ENCODE measurements at places on chromosomes 7 and 10.
A peak's percentile ranks its signal among the peaks of the same experiment; 100 is the strongest.

- no peak for DNase-seq
These were observed 83.2 kb upstream of the BAIAP2L1 start for GRCh38 chr7:98483964-98484545.

- DNase-seq = no peak
These were observed 765.0 kb downstream of the INHBA start for GRCh38 chr7:40937879-40938278.

DNA sequence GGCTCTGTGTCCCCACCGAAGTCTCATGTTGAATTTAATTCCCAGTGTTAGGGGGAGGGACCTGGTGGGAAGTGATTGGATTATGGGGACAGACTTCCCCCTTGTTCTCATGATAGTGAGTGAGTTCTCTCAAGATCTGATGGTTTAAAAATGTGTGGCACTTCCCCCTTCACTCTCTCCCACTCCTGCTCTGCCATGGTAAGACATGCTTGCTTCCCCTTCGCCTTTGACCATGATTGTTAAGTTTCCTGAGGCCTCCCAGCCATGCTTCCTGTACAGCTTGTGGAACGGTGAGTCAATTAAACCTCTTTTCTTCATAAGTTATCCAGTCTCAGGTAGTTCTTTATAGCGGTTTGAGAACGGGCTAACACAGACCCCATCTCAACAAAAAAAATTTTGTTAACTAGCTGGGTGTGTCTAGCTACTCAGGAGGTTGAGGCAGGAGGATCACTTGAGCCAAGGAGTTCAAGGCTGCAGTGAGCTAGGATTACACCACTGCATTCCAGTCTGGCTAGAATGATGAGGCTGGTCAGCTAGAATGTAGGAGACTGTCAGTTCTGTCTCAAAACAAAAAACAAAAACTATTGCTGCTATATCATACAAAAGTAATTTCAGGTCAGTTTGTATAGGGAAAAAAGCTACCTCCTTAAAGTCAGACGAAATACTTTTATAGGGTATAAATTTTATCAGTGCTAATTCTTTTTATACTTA lies 57.7 kb downstream of the ATAD1 start:
- no peak for DNase-seq

DNA sequence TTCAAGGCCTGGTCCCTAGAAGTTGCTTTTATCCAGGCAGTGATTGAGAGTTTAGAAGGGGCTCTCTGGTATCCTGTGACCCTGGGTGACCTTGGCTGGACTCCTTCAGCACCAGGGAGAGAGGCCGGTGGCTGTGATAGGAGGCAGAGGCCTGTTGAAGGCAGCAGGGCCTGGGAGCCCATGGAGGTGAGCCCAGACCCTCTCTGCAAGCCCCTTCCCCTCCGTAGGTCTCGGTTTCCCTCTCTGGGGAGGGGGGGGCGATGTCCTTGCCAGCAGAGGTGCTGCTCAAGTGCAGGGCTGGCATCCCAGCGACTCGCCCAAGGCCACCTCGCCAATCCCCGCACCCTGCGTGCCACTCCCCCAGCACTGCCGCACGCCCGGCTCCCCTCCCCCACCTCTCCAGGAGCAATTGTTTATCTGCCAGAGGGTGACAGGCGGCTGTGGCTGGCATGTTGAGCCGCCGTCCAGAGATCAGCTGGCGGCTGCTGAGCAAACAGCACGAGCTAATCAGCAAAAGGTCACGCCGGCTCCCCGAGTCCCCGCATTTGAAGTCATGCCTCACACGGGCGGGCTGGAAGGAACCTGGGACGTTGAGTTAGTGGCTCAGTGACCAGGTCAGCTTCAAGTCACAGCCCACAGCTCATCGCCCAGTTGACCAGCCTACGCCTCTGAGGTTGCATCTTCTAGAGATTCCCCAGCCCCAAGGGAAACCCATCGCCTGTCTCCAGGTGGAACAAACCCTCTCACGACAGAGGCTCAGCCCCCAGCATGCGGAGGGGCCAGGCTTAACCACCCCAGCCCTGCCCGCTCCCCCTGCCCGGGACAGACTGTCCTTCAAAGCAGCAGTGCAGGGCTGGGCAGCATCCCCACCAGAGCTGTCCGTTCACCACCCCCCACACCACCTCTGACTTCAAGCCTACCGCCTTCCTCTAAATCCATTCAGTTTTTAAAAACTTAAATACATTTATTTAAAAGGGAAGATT lies 43.7 kb downstream of the ELFN1 start:
- peak; percentile 18 for DNase-seq

DNA sequence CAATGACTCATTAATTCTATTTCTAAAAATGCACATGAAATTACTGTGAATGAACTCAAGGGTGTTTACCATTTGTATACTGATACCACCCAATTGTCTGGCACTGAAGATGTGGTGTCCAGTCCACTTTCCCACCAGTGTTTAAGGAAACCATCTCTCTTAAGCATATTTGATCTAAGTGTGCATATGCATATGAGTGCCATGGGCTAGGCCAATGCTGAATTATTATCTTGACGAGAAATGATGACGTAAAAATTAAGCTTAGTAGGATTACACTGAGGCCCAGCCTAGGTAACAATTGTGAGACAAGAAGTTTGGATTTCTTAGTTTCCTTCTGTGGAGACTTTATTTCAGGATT lies 59.7 kb downstream of the SVIL start:
- no peak for DNase-seq

GRCh38 chr7:50552921-50553320 lies 12.3 kb downstream of the DDC start:
- no peak for DNase-seq

DNA sequence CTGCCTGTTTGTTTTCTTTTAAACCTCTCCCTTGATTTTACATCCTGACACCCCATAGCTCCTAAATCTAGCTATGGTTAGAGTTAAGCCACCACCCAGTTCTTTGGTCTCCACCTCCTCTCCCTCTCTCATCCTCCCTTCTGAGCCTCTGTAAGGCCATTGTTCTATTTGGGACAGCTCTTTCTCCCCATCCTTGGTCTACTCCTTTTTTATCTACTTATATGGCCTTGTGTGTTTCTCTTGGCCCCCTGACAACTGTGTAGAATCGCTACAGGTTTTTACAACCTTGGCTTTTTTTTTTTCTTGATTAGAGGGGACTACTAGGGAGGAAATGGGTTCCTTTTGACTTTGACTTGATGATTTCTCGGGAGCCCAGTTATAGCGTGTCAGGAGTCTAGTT lies 3.4 kb upstream of the ITIH5 start:
- DNase-seq = no peak

- DNase-seq = no peak
These were observed 149.4 kb downstream of the LYZL1 start for GRCh38 chr10:29438271-29438670.

- DNase-seq = no peak
These were observed 406 bp downstream of the SYNPO2L start for GRCh38 chr10:73655257-73655989.

DNA sequence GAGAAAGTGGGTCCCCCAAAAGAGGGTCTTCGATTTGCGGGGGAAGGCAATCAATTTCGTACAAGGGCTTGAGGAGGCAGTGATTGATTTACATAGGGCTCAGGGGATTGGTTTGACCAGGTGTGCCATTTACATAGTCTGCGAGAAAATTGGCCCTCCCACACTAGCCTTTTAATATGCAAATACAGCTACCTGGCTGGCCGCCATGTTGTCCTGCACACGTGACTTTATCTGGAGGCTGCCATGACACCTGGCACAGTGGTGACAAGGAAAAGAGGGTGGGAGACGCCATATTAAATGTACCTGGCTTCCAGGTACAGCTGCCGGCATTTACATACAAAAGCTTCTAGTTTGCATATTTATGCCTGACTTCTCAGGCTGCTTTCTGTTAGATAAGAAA lies 1577.2 kb upstream of the LRRTM3 start:
- no peak for DNase-seq

Data from NCI-H2081 (cell line).